ENCODE measurements at places on chromosomes 11 and 22. TPM values are rescaled to one million over a fixed set of nuclear protein-coding genes. Genes with fewer than 3 reads are reported as not detected.
A peak's percentile ranks its signal among the peaks of the same experiment; 100 is the strongest.

- DNase-seq: no peak
Measured at GRCh38 chr11:81979448-81979847, 754.2 kb downstream of the FAM181B start.

DNA sequence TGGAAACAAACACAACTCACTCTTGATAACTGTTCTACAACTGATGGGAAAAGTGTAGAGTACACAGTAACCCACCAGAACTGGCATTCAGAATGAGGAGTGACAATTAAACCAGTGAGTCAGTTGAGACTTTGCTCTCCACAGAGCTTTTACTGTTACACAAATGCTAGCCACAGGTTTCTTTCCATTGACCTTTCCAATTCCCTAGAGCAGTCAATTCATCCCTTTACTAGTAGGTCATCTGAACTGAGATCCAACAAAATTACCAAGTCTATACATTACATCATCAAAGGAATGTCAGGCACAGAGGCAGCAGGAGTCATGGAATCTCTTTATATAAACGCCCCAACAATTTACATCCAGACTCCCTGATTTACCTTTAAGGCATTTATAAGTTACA is 65.9 kb downstream of the PHF21A start:
- peak; percentile 82 for DNase-seq

DNA sequence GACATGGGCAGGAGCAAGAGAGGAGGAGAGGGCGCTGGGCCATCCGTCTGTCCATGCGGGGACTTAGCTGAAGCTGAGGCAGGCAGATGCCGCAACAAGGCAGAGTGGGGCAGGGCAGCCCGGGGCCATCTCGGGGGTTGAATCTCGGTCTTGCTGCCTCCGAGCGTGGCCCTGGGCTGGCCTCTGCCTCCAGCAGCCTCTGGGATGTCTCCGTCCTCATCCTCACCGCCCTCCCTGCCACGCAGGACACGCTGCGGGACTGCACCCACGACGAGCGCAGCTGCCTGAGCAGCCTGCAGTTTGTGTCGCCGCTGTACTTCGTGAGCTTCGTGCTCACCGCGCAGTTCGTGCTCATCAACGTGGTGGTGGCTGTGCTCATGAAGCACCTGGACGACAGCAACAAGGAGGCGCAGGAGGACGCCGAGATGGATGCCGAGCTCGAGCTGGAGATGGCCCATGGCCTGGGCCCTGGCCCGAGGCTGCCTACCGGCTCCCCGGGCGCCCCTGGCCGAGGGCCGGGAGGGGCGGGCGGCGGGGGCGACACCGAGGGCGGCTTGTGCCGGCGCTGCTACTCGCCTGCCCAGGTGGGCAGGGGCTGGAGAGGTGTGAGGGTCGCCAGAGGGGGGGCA is 108.4 kb downstream of the CACNA1I start:
- no peak for DNase-seq

DNA sequence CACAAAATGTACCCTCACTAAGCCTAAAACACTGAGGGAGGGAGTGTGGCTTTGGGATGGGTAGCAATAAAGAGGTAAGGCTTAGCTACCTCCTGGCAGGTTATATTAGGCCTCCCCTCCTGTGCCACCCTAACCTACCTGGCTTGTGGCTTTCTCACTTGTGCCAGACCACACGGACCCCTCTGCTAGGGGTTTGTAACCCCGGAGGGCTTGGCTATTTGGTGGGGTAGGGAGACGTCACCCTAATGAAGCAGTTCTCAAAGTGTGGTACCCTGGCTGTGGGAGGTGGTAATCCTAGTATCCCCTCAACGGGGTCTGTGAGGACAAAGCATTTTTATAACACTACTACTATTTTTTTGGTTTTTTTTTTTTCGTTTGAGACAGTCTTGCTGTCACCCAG is 9.0 kb upstream of the MCM5 start:
- no peak for DNase-seq

DNA sequence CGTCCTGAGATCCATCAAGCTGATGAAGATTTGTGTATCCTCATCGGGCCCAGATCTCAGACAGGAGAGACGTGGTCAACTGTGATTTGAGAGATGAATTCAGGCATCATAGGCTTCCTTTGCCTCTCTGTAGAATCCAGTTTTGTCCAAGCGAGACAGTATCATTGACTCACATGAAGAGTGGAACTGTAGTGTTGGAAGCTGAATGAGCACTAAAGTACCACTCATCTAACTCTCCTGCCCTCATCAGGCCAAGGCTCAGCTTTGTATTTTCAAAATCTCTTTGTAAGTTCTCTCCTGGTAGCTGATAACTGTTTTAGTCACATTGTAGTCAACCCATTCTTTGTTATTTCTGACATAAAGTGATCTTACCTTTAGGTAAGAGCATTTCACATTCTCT is 85.1 kb downstream of the KIRREL3 start:
- peak; percentile 56 for DNase-seq

GRCh38 chr11:132910011-132910760 is 622.1 kb downstream of the OPCML start:
- no peak for DNase-seq

DNA sequence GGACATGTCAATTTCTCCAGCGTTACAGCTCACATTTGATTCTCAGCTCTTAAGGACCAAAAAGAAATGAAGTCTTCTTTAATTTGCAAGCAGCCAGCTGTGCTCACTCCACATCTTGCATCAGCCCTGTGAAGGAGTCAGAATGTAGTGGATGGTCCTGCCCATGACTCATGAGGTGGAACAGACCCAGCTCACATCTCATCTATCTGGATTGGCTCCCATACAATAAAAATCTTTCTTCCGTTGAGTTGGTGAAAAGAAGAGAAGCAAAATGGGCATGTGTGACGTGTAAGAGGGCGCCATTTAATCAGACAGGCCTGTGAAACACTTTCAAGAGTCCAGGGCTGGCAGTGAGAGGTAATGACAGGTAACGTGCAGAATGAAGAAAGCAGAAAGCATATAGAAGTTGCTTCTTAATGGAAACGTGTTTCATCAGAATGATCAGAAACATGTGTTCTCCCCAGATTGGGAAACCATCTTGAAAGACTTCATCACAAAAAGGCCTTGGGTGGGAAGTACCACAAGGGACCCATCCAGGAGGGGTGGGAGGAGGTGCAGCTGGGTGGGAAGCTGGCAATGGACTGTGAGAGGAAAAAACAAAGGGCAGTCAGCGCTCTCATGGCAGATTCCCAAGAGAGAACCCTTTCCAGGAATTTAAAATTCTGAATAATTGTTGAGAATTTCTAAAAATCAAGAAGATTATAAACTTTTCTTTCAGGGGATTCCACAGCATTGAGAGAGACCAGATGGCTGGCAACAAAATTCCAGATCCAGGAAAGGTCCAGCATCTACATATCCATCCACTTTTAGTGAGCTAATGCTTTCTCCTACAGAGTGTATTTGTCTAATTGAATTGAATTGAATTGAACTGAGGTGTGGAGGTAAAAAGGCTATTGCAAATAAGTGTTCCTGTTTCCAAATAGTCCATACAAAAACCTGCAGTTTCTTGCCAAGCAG is 57.0 kb downstream of the ETS1 start:
- peak; percentile 97 for DNase-seq

COMT gene
- total RNA-seq: 423 TPM

DGAT2 gene
- total RNA-seq: 7.6 TPM

TUB gene
- total RNA-seq: 12.9 TPM

TMPRSS4 gene
- total RNA-seq: not detected

KRTAP5-2 gene
- total RNA-seq: not detected

DNA sequence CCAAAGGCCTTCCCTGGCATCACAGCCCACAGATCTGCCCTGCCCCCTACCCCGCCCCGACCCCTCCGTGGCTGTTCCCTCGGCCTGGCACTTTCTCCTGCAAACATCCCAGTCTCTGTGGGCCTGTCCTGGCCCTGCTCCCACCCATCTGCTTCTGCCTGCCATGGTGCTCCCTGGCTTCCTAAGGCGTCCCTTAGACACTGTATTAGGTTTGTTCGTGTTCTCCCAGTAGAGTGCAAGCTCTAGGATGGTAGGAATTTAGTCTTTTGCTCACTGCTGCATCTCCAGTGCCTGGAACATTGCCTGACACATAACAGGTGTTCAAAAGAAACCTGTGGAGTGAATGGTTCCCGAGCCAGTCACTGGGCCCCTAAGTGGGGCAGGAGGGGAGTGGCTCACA is 69.6 kb upstream of the PITPNB start:
- no peak for DNase-seq

GRCh38 chr22:35258191-35258988 is 1.1 kb downstream of the HMGXB4 start:
- DNase-seq: peak; percentile 48

- no peak for DNase-seq
Measured at GRCh38 chr11:7851391-7851790, 54.6 kb upstream of the OR5P2 start.

DNA sequence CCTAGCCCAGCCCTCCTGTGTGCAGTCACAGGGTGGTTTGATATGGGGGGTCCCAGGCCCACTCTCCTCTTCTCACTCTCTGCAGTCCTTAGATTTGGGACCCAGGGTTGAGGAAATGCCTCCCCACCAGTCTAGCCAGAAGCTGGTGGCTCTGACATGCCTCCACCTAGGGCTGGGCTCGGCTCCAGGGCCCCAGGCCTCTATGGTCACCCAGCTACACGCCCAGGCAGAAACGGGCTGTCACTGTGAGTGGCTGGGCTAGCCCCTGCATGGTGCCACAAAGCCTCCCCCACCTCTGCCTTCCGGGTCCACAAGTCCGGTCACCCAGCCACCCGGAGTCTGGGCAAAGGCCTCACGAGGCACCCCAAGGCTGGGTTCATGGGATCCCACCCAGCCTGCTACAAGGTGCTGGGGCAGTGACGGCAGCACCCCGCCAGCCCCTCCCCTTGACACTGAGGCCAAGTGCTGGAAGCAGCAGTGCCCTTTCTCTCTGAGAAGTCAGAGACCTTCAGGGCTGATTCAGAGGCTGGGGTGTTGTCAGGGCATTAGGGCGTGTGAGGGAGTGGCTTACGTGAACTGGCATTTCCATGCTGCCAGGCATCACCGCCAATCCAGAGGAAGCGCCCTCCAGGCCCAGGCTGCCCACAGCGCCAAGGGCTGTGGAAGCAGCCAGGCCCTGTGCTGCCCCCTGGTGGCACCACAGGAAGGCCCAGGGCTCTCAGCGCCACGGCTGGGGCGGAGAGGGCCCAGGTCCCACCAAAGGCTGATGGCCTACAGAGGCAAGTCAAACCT is 638 bp upstream of the PITPNM1 start:
- DNase-seq: peak; percentile 97

- no peak for DNase-seq
Measured at GRCh38 chr11:1140642-1141490, 16.9 kb upstream of the MUC5AC start.

TBX1 gene
- 1.6 TPM for total RNA-seq

OR51V1 gene
- total RNA-seq: not detected

DNA sequence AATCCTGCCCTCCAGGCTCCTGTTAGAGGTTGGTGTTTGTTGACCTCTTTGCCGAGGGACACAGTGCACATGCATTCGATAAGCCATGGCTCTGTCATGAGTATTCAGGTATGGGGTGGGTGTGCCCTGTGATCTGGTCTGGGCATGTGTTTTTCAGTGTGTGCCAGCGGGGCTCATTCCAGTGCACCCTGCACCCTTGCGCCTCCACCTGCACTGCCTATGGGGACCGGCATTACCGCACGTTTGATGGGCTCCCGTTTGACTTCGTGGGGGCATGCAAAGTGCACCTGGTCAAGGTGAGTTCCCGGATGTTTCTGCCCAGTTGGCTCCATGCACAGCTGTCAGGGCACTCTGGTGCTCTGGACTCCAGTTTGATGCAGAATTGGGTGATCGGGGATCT is 44.2 kb downstream of the OTOG start:
- no peak for DNase-seq

ADORA2A gene
- total RNA-seq: 0.54 TPM

DNA sequence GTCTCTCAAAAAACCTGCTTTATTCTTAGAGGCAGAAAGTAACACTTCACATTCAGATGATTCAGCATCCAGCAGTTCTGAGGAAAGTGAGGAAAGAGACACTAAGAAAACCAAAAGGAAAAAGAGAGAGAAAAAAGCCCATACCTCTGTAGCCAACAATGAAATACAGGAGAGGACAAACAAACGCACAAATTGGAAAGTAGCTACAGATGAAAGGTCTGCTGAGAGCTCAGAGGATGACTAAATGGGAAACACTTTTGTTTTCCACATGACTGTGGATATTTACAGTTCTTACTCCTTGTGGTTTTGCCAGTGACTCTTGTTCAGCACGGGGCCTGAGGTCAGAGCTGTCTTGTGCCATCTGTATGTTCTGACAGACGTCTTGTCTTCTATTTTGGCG is 3.8 kb downstream of the TIMM8B start:
- DNase-seq: peak; percentile 88

DNA sequence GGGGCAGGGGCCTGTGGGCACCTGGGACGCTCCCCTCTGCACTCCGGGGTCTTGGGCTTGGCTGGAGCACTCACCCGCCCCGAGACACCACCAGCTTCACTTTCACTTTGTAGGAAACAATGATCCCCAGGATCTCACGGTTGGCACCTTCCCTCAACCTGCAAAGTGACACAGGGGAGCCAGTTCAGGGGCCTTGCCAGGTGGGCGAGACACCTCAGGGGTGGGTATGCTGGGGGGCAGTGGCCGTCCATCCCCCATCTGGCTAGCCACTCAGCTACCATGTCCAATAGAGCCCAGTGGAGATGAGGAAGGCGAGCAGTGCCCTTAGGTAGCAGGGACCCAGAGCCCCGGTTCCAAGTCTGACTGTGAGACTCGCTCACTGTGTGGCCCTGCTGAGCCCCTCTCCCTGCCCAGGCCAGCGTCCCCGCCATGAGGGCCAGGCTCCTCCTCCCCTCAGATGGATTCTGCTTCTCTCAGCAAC is 32.3 kb downstream of the TPBGL start:
- DNase-seq: no peak

GRCh38 chr11:131668500-131669400 is 298.3 kb downstream of the NTM start:
- peak; percentile 75 for DNase-seq

DNA sequence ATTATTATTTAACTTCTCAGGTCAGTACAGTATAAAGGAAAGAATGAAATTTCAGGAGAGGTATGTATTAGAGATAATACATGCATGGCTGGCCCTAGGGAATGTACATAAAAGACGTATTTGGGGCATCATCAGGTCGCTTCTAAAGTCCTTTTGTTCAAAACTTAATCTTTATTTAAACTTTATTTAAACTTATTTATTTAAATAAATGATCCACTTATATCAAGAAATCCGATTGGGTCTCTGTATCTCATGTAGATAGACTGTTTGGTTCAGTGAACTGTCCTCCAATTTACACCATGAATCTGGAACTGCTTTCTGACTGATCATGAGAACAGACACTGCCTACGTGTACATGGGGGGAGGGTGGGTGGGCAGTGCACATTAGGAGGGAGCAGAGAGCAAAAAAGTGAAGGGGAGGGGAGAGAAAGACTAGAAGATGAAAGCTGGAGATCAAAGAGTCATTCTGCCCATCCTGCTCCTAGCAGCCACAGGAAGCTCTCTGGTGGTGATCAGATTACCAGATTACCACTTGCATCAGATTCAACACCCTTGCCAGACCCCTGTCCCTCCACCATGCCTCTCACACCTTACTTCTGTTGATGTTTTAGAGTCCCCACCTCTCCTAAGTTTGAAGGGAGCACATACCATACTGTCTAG is 92.1 kb upstream of the MTMR2 start:
- no peak for DNase-seq

C11orf52 gene
- 3.5 TPM for total RNA-seq

GRCh38 chr22:23196165-23196564 is 15.9 kb downstream of the BCR start:
- DNase-seq: no peak

PATE4 gene
- total RNA-seq: not detected

QSER1 gene
- 16.5 TPM for total RNA-seq
